ENCODE measurements at places on chromosomes 1 and 21. TPM values are rescaled to one million over a fixed set of nuclear protein-coding genes. Genes with fewer than 3 reads are reported as not detected.

The TBX19 gene
- total RNA-seq = 0.53 TPM

The ADGRL2 gene
- total RNA-seq = 9.7 TPM

The TNFRSF18 gene
- total RNA-seq = 0.19 TPM

The RYR2 gene
- total RNA-seq = not detected

The KCNA3 gene
- not detected for total RNA-seq

The TDRD5 gene
- total RNA-seq = 0.08 TPM

The AK4 gene
- total RNA-seq = 28.2 TPM

The TAS1R1 gene
- not detected for total RNA-seq

The MANEAL gene
- total RNA-seq = 25.5 TPM

The CENPS gene
- total RNA-seq = 32.5 TPM

The FMO5 gene
- total RNA-seq = 0.29 TPM

Measured in A549 treated with GW870086 at 1 μM for 4 hours (cell line).